ENCODE measurements at places on chromosomes 16 and 17.

- DNase-seq: no peak
These were observed 33.1 kb downstream of the CACNG3 start for GRCh38 chr16:24289166-24289700.

DNA sequence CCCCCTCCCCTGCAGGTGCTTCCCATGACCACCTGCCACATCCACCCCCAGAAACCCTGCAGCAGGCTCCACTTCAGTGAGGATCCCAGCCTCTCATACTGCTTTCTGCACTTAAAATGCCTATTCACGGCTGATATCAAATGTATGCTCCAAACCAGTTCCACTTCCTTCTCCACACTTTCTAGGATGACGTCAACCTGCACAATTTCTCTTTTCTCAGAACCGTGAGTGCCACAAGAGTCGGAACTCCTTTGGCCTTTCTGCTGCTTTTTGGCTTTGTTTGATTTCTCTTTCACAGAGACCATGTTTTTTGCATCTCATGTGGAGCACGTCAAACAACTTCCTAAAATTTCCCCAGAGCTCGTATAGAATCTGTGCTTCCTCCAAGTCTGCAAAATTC, 378.8 kb upstream of the TNRC6C start:
- DNase-seq: no peak

- no peak for DNase-seq
These were observed 5.9 kb downstream of the BBS2 start for GRCh38 chr16:56513972-56514371.

GRCh38 chr17:48612456-48612853, 1.6 kb upstream of the HOXB7 start:
- no peak for DNase-seq

GRCh38 chr17:29927546-29927945, 2.5 kb downstream of the SSH2 start:
- no peak for DNase-seq

- DNase-seq: no peak
These were observed 12.9 kb downstream of the TRPV2 start for GRCh38 chr17:16428098-16428882.

DNA sequence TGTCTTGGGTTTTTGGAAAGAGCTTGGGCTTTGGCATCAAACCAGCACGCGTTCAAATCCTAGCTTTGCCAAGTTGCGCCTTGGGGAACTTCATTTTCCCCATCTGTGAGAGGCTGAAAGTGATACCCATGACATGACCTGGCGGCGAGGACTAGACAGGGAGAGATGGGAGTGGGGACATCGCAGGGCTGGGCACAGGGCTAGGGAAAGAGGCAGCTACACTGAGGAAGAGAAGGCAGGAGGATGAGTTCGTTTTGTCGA, 202.9 kb downstream of the IRF8 start:
- DNase-seq: no peak

DNA sequence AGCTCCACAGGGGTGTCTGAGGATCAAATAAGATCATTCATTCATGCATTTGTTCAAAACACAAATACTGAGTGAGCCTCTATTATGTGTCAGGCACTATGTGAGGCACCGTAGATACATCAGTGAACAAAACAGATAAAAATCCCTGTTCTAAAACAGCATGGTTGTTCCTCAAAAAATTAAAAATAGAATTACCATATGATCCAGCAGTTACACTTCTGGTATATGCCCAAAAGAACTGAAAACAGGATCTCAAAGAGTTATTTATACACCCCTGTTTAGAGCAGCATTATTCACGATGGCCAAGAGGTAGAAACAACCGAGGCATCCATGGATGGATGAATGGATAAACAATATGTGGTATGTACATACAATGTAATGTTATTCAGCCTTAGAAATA, 15.4 kb downstream of the PIPOX start:
- no peak for DNase-seq

DNA sequence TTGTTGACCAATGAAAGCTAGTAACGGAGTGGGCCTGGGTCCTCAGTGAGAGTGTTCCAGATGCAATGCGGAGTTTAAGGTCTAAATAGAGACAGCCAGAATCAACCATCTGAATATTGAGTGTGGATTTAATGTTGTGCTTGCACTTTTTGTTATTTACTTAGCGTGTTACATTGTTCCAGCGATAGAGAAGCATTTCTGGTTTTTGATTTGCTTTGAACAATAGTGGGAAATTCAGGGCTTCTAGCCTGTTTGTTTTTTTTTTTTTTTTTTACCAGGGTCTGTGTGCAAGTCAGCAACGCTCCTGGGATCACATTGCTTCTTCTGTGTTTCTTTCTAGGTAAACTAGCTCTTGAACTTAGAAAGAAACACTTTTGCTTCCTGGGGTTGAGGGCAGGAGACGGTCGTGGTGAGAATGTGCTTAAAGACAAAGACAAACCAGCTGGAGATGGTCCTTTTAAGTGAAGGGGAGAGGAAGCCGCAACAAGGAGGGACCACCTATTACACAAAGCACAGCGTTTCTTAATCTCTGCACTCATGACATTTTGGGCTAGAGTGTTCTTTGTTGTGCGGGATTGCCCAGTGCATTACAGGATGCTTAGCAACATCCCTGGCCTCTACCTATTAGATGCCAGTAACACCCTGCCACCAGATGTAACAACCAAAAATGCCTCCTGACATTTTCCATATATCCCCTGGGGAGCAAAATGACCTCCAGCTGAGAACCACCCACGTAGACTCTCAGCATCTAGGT, 119.2 kb downstream of the MAP2K6 start:
- no peak for DNase-seq

DNA sequence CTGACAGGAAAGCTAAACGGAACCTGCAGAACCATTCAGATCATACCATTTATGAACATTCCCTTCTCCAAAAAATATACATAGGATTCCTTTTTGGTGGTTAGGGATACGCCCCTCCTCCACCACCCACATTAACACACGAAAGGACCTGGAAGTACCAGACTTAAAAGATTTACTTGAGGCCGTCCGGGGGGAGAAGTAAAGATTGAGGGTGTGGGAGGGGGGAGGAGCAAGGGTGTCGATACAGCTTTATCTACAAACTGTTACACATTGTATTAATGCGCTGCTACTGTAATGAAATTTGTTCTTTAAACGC, 537 bp downstream of the PALB2 start:
- DNase-seq: no peak

All from NCI-H2107 (cell line).